Right lung (tissue), 10 donors: ENCODE measurements at places on chromosomes 11 and 22. TPM values are rescaled to one million over a fixed set of nuclear protein-coding genes. Genes with fewer than 3 reads are reported as not detected.

DNA sequence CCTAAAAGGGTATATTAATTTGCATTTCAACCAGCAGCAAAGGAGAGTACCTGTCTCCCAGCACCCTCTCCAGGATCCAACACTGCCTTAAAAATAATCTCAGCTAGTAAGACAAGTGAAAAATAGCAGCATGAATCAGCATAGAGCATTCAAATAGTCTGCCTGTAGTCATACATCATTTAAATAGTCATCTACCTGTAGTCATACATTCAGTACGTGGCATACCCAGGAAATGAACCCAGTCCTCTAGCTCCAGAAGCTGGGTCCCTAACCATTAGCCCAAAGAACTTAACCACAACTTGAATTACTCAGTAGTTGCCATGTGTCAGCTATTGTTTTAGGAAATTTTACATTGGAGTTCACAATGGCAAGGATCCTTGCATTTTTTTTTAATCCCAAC is 9.3 kb downstream of the TENM4 start:
- no peak for DNase-seq

GRCh38 chr22:41676134-41676533 is 12.5 kb downstream of the SNU13 start:
- no peak for DNase-seq

Gene CHRM1
- polyA plus RNA-seq, result 0.70 TPM

Gene KIRREL3
- 2.1 TPM for polyA plus RNA-seq

Gene SYCE3
- polyA plus RNA-seq, result not detected

GRCh38 chr11:25565846-25566245 is 766.1 kb upstream of the ANO3 start:
- DNase-seq, result no peak

DNA sequence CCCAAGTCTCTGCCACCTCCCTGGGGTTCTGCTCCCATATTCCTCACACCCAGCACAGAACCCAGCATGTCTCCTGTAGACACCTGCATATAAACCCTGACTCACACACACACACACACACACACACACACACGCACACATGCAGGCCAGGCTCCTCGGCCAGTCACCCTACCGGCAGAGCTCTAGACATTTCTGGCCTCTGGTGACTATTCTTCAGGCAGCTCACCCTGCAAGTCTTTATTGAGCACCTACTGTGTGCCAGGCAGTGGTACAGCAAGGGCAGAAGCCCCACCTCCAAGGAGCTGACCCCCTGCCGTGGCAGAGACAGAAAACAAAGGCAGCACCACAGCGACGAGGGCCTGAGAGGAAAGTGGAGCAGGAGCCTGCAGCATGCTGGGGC is 50.3 kb downstream of the CDKN1C start:
- no peak for DNase-seq

- DNase-seq, result no peak
These were observed 15.8 kb downstream of the EPS8L2 start for GRCh38 chr11:721741-722345.

GRCh38 chr22:19805821-19806212 is 45.2 kb downstream of the TBX1 start:
- no peak for DNase-seq

Gene TRIM66
- polyA plus RNA-seq, result 7.9 TPM

- DNase-seq, result no peak
These were observed 219.4 kb downstream of the BRD1 start for GRCh38 chr22:49608228-49608627.

Gene IL17REL
- polyA plus RNA-seq, result 0.15 TPM

- DNase-seq, result no peak
These were observed 3.6 kb downstream of the CTSW start for GRCh38 chr11:65883058-65883761.

DNA sequence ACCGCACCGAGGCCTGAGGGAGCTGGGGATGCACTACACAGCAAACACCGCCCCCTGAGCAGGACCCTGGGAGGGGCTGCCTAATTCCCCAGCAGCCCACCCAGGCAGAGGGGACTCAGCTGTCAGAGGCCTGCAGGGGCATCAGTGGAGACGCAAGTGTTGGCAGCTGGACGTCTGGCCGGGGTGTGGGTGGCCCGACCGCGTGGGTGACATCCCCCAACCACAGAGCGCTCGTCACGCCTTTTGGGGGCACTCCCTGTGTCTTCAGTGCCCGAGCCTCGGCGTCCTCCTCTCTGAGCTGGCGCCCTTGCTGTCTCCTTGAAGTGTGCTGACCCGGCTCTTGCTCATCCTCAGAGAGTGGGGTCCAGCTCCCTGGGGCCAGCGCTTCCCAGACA is 150.2 kb downstream of the BRD1 start:
- DNase-seq, result no peak

GRCh38 chr11:33899400-33900037 is 7.6 kb upstream of the LMO2 start:
- DNase-seq, result peak; percentile 81

Gene WNT7B
- 9.5 TPM for polyA plus RNA-seq

DNA sequence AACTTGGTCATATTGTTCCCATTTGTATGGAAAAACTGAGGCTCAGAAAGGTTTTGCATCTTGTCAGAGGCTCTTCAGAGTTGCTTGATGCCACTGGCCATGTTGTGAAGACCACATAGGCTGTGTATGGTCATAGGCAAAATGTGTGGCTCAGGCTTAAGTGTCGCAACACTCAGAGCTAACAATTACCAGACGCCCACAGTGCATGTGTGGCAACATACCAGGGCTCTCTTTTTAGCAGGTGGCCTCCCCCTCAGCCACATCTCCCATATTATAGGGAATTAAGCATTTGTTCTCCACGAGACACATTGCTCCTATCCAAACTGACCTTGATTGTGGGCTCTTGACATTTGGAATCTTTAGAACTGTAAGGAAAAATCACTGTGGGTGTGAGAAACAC is 802.5 kb downstream of the DLG2 start:
- DNase-seq, result no peak

DNA sequence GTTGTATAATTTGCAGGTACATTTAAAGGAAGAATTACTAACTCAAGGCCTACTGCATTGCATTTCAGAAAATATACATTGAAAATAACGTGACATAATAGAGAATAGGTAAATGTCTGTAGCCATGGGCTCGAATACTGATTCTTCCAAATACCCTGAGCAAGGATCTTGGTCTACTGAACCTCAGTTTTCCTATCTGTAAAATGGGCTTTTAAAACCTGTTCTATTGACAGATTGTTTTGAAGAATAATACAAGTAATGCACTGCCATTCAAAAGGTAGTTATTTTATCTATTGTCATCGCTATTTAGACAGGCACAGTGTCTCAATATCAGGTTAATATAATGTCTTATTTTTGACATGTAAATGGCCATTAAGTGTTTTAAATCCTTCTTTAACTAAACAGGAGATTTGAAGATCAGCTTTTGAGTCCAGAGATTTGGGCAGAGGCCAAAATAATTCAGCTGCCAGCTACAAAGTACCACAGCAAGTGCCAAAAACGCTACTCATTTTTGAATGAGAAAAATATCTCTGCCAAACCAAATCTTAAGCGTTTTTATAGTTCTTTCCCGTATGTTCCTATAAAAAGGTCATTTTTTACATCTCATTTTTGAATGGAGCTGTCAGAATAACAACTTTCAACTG is 56.7 kb downstream of the CTSC start:
- DNase-seq, result no peak

DNA sequence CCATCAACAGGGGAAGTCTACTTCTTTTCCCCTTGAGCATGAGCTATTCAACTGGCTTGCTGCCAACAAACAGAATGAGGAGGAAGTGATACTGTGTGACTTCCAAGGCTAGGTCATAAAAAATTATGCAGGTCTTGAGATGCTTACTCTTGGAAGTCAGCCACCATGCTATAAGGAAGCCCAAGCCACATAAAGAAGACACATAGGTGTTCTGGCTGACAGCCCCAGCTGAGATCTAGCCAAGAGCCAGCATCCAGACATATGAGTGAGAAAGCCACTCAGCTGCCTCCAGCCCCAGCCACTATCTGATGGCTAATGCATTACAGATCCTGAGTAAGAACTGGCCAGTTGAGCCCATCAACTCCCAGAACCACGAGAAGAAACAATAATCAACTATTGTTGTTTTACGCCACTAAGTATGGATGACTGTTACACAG is 31.0 kb upstream of the PPP2R1B start:
- no peak for DNase-seq

Gene ZNRF3
- polyA plus RNA-seq, result 33.3 TPM

DNA sequence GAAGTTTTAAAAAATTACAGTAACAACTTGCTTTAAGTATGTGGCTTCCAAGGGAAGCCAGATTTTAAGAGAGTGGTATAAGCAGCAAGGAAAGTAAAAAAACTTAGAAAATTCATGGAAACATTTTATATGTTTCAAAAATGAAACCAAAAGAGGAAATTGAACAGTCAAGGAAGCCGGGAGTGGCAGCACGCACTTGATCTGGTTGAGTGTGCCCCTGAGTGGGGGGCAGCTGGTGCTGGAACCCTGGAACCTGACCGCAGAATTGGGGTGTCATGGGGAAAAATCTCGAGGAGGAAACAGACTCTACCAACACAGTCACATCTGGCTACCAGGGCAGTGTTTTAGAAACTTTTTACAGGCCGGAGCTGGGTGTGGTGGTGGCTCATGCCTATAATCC is 14.0 kb downstream of the MICALL1 start:
- DNase-seq, result no peak

Gene BRSK2
- 0.55 TPM for polyA plus RNA-seq

DNA sequence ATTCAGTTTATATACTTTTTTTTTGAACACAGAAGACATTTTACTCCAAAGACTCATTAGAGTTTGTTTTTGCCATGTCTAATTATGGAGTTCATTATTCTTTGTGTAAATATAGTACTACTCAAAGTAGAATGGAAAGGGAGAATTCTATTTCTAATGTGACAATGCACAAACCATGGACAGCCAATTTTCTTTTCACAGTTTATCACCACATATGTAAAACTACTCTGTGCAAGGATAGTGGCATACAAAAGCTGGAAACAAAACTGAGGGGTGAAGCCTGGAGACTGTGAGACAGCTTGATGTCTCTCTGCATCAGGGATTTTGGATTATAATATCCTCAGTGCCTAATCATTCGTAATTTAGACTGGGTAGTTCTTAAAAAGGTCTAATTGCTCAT is 75.5 kb downstream of the LUZP2 start:
- no peak for DNase-seq

DNA sequence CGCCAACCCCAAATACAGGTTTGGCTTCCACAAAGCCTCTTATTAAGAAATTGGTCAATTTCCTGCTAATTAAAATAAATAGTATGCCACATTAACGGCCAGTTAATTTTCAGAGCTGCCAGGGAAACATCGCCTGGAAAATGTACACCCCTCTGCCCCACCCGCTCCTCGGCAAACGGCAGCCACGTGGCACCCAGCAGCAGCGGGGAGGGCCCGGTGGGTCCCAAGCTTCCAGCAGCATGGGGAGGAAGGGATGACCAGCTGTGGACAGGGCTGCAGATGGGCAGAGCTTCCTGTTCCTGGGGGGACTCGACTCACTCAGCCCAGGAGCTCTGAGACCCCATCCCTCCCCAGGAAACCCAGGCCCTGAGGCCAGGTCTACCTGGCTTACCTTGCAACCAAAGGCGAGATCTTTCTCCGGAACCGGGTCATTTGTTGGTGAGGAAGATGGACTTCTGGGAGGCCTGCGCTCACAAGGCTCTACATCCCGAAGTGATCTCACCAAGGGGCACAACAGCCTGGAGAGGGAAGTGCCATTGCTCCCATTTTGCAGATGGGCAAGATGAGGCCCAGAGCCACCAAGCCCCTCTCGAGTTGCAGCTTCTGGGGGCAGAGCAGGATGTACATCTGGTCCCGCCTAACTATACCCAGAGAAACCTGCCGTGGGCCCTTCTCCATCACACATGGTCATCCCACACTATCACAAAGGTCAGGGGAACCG is 68.3 kb downstream of the IGLL1 start:
- DNase-seq, result no peak

DNA sequence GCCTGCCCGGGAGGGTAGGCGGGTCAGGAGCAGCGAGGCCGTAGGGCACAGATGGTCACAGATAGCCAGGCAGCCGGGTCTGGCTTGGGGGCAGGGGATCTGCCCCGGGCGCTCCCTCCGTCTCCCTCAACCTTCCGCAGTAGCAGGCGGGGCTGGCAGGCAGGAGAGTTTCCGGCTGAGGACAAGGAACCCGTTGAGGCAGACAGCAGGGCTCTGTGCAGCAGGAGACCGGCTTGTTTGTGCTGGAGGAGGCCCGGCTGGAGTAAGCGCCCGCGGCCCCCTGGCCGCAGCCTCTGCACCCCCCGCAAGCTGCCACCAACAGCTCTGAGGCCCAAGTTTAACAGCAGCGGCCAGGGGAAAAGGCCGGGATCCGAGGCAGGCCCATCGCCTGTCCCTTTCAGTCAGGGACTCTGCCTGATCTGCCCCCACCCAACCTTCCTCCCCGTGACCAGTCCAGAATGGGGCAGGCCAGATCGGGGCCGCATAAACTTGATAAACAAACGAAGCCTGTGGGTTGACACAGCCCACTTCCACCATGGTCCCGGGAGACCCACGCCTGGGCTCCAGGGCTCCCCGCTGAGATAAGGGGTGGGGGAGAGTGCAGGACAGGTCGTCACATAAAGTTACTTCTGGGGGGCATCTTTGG is 13.6 kb downstream of the SCARF2 start:
- DNase-seq, result no peak

GRCh38 chr11:559020-559620 is 1.4 kb downstream of the LMNTD2 start:
- no peak for DNase-seq

DNA sequence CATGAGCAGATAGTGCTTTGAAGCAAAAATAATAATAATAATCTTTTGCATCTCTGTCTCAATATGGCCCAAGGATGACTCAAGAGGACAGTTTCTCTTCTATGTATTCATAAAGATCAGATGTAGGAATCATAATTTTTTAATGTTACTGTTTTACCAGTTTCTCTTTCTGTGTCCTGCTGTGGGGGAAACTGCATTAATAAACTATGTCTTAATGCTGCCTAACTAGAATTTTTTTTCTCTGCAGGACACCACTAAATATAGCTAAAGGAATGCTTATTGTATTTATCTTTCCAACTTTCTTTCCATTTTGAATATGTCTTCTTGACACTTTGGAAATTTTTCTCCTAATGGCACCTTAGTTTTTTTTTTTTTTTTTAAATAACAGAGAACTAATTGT is 6.5 kb downstream of the FJX1 start:
- DNase-seq, result no peak

Gene GLB1L3
- 0.30 TPM for polyA plus RNA-seq

- DNase-seq, result no peak
These were observed 91.4 kb upstream of the BIRC3 start for GRCh38 chr11:102225689-102226568.

DNA sequence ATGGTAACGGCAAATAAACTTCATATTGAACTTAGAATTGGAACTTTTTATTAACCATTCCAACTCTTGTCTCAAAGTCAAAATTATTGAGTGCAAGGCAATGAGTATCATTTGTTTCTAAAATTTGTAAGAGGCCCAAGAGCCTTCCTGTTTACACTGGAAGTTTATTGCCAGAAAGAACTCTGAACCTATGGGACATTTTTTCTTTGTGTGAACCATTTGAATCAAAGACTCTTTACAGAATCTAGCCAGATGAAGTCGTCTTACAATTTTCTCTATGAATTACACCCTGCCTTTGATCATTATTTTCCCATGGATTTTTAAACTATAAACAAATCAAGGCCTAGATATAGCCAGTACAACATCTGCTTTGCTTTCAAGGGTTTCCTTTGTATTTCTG is 2.3 kb upstream of the GUCY1A2 start:
- DNase-seq, result peak; percentile 71

Gene KRTAP5-1
- polyA plus RNA-seq, result not detected

Gene ACR
- polyA plus RNA-seq, result 0.54 TPM
